ENCODE measurements at places on chromosomes 1 and 21.
A peak's percentile ranks its signal among the peaks of the same experiment; 100 is the strongest.

GRCh38 chr1:21320410-21321108 lies 30.3 kb upstream of the ECE1 start:
- DNase-seq, result no peak

GRCh38 chr1:25123551-25123950 lies 108.8 kb downstream of the SYF2 start:
- DNase-seq, result no peak

DNA sequence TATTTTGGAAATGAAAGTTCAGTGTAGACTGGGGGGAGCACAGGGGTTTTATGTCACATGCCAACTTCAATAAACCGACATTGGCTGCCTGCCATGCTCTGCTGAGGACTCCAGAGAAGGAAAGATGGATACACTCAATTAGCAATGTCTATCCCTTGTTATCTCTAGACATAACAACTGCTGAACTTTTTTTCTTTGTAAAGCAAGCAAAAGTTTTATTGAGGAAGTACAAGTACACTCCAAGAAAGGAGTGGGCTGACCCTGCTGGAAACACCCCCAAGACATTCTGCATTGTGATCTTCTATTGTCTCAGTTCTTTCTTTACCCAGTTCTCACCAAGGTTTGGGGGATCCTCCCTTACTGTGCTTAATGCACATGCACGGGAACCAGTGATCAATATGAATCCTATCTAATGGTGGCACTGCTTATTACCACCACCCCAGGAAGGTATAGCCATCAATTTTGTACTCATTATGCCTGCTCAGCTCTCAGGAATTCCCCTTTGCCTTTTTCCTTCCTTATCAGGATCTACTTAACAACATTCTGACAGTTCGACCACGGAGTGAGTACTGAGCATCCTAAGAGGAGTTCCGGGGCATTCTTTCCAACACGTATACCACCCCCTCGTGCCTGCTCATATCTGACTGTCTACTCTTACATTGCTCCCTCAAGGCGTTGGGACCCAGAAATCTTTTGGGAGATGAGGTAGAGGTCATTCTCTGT lies 28.7 kb downstream of the SYNJ1 start:
- DNase-seq, result no peak

- DNase-seq, result no peak
These were observed 38.3 kb upstream of the F3 start for GRCh38 chr1:94579876-94580294.

DNA sequence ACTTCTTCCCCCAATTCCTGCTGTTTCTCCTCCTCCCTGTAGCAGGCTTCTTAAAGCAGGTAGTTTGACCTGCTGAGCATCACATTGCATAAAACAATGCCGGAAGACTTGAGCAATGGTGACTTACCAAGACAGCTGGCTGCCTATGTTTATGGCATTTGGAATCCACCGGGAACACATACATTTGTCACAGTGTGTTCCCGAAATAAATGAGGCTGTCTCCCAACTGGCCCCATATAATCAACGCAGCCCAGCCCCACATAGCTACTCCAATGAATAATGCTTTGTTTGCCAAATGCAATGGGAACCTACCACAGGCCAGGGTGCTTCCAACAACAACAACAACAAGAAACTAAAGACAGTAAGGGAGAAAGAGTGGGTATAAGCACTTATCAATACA lies 186.1 kb upstream of the MAP1LC3C start:
- DNase-seq, result no peak

DNA sequence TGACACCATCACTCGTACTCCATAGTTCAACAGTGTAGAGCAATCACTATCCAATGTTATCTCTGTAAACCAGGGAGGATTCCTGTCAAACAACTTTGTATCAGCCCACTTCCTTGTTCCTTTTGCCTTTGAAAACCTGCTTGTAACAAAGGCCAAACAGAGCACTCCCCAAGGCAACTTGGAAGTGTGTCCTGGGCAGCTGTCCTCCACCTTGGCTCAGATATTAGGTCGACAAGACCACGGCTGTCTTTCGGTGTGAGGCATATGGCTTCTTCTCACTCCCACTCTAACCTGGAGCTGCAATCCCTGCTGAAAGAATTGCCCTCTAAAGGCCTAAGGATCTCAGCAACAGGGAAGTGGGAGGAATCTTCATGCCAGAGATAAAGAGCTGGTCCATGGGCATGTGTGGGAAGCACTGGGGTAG lies 66.7 kb downstream of the ITPKB start:
- DNase-seq, result no peak

- DNase-seq, result no peak
These were observed 19.2 kb upstream of the GUCA2B start for GRCh38 chr1:42133809-42134526.

GRCh38 chr1:115117298-115117697 lies 28.0 kb upstream of the TSPAN2 start:
- DNase-seq, result no peak

DNA sequence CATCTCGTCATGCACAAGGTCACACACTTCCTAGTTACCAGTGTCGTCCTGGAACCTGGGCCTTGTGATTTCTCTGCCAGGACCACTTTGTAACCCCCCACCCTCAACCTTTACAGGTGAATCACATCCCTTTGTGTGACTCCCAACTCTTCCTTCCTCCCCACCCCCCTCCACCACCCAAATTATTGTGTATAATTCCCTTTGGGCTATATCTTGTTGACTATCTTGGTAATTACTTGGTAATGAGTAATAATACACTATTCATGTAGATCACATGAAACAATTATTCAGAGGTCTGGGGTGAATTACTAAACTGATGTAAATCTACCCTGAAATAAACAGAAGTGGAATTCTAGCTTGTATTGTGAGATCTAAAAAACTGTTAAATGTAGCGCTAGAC lies 1.7 kb downstream of the KCNK1 start:
- no peak for DNase-seq

DNA sequence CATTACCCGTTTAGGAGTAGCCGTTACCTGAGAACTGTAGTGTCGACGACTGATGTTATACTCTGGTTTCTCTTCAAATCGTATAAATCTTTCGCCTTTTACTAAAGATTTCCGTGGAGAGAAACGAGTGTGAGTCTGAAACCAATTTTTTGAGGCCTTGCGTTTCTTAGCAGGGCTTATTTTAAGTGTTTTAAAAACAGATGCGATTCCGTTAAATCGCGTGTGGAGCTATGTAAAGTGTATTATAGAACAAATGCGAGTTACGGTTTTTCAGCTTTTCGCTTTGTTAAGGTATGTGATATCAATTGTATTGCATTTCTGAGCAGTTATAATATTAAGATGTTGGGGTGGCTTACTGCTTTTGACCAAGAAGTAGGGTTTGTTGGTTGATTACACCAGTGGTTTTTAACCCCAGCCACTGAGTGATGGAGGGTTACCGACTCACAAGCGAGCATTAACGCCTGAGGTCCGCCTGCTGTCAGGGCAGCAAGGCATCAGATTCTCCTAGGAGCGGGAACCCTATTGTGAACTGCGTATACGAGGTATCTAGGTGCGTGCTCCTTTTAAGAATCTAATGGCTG lies 18.0 kb downstream of the KIAA2013 start:
- peak; percentile 61 for DNase-seq

DNA sequence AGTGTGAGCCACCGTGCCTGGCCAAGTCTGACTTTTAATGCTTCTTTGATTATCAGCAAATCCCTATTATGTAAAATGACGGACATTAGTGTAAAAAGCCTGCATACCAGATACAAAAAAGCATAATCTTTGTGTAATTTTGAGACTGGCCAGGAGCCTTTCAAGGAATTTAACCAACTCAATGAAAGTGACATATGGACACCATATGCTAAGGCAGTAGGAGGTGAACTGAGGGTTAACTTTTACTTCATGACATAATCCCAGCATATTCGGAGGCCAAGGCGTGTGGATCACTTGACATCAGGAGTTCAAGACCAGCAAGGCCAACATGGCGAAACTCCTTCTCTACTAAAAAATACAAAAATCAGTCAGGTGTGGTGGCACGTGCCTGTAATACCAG lies 94.6 kb downstream of the EIF4G3 start:
- DNase-seq, result no peak

DNA sequence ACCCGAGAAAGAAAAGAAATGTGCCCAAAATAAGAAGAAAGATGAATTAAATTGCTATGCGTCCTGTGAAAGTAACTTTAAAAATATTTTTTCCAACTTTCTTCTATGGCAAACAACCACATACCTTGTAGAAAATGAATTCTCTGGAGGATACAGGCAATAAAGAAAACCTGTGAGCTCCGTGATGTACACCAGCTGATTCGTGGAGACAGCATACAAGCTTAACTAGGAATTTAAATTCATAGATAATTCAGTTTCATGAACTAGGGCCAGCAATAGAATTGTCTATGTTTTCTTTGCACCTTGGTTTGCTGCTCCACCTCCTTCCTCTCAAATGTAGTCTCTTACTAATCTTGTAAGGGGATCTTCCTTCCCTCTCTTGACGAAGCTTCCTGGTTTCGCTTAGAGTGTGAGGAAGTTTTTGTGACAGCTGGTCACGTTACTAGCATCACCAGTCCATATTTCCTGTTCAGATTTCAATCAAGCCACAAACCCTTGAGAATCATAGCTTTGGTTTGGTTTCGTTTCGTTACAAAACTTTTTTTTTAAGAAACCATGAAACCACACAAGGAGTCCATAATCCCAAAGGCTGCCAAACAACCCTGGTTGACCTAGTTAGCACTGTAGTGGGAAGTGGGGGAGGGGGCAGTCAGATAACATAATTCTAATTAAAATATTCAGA lies 35.8 kb downstream of the GREM2 start:
- DNase-seq, result no peak

DNA sequence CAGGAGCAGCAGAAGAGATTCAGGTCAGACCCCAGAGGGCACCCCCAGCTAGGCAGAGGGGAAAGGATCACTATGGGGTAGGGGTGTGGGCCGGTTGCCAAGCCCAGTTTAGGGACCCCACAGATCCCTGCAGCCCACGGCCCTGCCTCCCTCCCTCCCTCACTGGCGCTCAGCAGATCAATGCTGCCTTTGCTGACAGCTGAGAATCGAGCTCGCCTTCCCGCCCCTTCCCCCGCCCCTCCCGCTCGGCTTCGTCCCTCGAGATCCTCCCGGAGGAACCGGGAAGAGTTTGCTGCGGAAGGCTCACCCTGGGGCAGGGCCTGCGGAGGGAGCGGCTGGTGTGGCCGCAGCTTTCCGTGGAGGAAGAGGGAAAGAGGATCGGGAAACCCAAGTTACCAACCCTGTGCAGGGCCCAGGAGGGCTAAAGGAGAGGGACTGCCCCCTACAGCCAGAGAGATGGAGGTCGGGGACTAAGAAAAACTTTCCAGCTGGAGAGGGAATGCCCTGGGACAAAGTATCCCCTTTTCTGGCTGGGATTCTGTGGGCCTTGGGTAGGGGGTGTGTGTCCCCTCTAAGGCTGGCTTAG lies 1.1 kb upstream of the KCNQ4 start:
- DNase-seq, result peak; percentile 54

- DNase-seq, result no peak
These were observed 68.8 kb upstream of the RGS1 start for GRCh38 chr1:192506741-192507155.

DNA sequence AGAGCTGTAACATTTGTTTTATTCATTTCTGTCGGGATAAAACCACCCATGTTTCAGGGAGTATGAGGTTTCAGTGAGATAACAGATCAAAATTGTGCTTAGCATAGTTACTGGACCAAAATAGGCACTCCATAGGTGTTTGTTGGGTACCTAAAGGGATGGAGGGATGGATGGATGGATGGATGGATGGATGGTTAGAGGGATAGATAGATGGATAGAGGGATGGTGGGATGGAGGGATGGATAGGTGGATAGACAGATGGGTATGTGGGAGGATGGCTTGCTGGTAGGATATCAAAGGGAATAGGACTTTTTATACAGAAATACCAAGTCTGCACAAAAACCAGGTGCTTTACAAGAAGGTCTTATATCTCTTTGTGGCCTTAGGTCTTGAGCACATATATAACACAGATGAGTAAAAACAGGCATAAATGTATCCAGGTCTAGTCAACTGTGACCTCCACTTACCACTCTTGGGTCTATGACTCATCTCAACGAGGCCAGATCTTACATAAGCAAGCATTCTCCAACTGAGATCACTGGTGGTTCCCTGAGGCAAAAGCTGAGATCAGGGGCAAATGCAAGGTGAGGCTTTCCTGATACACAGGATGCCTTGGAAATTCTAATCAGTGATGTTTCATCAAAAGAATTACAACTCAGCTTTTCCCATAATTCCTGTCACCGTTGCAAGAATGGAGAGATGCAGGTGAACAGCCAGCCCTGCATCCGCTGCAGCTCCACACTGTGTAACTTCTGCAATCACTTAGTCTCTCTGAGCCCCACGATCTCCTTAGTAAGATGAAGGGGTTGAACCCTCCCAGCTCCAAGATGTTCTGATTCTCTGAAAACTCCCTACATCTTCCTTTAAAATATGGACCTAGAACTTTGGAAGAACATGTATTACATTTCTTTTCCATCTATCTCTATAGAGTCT lies 32.0 kb downstream of the PTAFR start:
- DNase-seq, result no peak

- DNase-seq, result no peak
These were observed at the start of gene AJAP1 for GRCh38 chr1:4653796-4654725. Gene AJAP1 (plus strand): TSS chr1:4654609. CDS start chr1:4655426, 817 bp downstream.

DNA sequence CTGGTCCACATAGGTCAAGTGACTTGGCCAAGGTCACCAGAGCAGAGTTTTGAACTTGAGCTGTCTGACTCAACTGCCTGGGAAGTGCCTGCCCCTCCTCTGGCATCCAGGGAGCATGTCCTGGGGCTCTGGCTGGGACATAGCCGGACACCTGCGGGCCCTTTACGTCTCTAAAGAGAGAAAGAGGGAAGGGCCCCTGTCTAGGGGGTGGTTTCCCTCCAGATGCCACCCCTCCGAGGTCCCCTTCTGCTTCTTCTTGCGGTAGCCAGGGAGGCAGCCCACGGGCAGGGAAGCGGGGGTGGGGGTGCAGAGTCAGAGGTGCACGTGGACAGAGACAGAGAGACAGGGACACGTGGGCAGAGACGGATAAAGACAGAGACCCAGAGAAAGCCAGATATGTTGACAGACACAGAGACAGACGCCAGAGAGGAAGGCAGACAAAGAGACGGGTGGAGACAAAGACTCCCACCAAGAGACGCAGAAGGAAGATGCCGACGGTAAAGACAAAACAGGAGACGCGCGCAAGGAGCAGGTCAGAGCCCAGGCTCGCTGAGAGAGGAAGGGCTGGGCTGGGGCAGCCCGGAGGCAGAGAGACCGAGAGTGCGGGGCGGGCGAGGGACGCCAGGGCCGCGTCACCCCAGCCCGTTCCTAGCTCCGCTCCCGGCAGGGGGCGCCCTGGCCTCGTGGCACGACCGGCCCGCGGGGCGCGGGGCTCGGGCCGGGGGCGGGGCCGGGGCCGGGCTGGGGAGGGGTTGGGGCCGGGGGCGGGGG lies 458 bp upstream of the ALPL start:
- no peak for DNase-seq

- no peak for DNase-seq
These were observed 408.7 kb upstream of the TMPRSS15 start for GRCh38 chr21:18812308-18812707.

All from breast epithelium (tissue), 4 donors.